ENCODE measurements at places on chromosomes 11 and 22. TPM values are rescaled to one million over a fixed set of nuclear protein-coding genes. Genes with fewer than 3 reads are reported as not detected.

- DNase-seq, result no peak
These were observed 35.8 kb downstream of the TNKS1BP1 start for GRCh38 chr11:57288771-57289579.

- DNase-seq, result no peak
These were observed 67.4 kb downstream of the ANO3 start for GRCh38 chr11:26399336-26399735.

The LARGE1 gene
- total RNA-seq, result 41.7 TPM

The GSTT2B gene
- total RNA-seq, result 4.5 TPM

- DNase-seq, result peak; percentile 15
These were observed 26.6 kb downstream of the P2RY2 start for GRCh38 chr11:73244589-73245240.

- no peak for DNase-seq
These were observed 11.2 kb upstream of the UBQLNL start for GRCh38 chr11:5527716-5528115.

The SBF1 gene
- total RNA-seq, result 69.8 TPM

DNA sequence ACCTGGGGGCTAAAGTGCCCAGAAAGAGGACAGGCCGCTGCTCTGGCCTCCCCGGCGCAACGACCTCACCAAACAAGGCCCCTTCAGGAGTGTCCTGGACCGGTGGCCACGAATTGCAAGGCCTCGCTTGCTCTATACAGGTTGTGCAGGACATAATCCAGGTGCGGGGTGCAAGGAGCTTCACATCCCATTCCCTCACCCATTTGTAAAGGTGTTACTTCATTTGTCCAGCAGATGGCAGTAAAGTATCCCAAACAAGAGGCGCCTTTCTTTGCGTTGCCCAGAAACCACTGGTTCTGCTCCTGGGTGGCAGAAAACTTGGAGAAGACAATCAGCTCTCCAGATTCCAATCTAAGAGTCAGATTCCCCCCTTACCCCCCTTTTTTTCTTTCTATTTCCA lies 35.9 kb upstream of the PRDM11 start:
- peak; percentile 63 for DNase-seq

GRCh38 chr11:131077340-131077739 lies 161.1 kb upstream of the SNX19 start:
- DNase-seq, result no peak

GRCh38 chr11:132030896-132031295 lies 660.5 kb downstream of the NTM start:
- DNase-seq, result no peak

- DNase-seq, result no peak
These were observed 130.7 kb upstream of the RCN1 start for GRCh38 chr11:31960126-31960525.

The ARHGAP20 gene
- 0.04 TPM for total RNA-seq

GRCh38 chr11:28679795-28680468 lies 571.7 kb downstream of the METTL15 start:
- no peak for DNase-seq

DNA sequence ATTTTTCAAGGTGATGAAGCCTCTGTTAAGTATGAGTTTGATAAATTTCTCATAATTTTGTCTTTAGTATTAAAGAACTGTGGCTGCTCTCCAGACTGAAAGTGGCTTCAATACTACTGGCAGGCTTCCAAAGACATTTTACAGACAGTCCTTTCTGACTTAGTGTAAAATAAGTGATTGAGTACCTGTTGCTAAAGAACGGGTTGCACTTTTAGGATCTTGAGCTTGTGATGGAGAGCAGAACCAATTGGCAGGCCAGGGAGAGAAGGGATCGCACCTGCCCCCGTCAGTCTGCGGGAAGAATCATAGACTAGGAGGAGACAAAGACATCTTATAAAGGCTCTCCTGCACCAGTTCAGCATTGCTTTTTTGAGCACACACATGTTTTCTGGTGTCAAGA lies 4.4 kb downstream of the NCAM1 start:
- DNase-seq, result no peak

DNA sequence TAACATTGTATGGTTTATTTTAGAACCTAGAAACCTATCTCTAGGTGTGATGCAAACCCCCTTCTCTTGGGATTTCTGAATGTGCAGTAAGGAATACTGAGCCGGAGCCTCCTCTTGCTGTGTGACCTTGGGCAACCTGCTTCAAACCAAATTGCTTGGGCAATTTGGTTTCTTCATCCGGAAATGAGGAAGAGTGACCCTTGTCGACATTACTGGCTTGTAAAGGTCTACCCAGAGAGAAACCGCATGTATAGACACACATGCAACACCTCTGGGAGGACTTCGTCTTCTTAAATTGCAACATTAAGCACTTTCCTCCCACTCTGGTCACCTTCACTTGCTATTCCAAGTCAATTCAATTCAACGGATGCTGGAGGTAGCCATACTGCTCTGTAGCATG lies 19.6 kb upstream of the TP53I11 start:
- DNase-seq, result no peak

DNA sequence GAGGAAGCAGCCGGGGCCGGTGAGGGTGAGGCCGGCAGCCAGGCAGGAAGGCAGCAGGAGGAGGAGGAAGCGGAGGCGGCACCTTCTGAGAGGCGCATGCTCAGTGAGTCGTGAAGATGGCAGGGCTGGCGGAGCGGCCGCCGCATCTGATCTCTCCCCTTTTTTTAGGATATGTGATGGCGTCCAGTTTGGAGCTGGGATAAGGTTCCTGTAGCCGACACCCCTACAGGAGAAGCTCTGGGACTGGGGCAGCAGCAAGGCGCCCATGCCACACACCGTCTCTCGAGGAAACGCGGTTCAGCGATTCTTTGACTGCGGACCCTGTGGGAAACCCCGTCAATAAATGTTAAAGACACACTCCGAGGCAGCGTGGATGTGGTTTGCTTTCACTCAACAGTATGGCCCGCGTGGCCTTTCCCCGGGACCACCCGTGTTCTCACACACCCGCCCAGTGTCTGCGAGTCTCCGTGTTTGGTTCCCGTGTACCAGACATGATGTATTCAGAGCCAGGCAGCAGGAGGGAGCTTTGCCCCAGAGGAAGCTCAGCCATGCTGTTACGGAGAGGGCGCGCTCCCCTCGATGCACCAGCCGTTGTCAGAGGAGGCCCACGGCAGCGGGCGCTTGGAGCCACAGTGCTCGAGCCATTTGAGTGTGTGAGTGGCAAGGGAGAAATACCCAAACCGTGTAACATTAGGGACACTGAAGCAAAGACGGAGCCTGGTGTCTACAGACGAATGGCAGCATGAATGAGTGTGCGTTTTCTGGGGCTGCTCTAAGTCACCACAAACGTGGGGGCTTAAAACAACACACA lies 27.7 kb upstream of the PARVB start:
- DNase-seq, result no peak

DNA sequence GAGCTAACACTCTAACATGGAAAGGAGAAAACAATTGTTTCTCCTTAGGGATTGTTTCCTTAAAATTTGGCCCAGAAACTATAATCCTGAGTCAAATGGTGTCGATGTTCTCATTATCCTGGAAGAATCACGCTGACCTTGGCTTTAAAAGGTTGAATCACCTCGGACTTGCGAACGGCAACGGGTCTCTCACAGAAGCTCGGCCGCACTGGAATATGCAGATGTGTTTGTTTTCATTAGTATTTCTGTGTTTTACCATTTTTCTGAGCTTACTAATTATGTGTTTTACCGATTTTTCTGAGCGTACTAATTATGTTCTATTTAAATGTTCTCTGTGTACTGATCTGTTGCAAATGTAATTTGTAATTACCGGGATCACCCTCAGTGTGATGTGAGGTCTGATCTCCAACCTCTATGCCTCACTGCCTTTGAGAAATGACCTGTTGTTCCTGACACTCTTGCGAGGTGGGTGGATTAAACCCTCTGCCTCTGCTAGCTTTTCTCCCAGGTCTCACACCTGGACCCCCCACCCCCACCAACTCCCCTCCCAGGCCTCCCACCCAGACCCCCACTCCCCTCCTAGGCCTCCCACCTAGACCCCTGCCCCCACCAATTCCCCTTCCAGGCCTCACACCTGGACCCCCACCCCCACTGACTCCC lies 38.3 kb upstream of the BRSK2 start:
- peak; percentile 73 for DNase-seq

The TEX12 gene
- 0.31 TPM for total RNA-seq

DNA sequence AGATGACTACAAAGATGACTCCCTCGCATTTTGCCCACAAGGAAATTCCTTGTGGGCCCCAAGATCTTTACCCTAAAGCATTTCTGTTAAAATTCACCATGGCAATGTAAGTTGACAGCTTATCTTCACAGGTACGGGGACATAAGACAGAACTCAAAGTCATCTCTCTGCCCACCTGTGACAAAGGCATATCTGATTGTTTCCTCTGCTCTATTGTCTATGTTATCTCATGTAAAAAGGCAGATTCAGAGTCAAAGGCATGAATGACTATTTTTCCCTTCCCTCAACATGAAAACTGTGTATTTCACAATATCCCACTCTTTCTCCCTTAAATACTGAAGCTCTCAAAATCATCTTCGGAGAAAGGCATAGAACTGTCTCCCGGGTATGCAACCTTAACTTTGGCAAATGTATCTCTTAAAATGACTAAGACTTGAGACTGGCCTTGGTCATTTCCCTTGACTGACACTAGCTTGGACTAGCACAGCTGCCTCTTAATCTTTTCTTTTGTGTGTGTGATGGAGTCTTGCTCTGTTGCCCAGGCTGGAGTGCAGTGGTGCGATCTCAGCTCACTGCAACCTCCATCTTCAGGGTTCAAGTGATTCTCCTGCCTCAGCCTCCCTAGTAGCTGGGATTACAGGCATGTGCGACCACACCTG lies 103.2 kb downstream of the MICAL3 start:
- no peak for DNase-seq

- no peak for DNase-seq
These were observed 15.6 kb upstream of the CHRNA10 start for GRCh38 chr11:3686751-3687150.

GRCh38 chr11:129372609-129373488 lies 2.8 kb upstream of the BARX2 start:
- DNase-seq, result peak; percentile 61

- no peak for DNase-seq
These were observed 368.5 kb downstream of the INSC start for GRCh38 chr11:15483205-15483604.

GRCh38 chr11:31484497-31484896 lies 24.9 kb downstream of the IMMP1L start:
- no peak for DNase-seq

Data from H9 (cell line).